ENCODE measurements at places on chromosomes 3 and 15.
A peak's percentile ranks its signal among the peaks of the same experiment; 100 is the strongest.

DNA sequence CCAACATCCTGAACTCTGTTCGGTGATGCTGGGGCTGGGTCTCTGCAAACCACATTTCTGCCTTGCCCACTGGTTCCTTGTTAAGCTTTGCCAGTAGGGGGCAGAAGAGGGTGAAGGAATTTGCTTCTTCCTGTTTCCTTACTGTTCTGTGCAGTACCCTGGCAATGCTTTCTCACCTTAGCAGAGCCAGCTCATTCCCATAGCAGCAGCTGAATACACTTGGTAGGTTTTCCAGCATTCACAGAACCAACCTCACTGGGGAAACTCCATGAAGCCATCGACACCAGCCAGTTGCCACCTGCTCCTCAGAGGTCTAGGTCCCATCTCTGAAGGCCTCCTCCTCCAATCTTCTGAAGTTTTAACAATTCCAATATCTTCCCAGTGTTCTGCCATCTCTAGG, 308.4 kb downstream of the PDCD6IP start:
- DNase-seq: peak; percentile 20

GRCh38 chr3:132352556-132353143, 35.4 kb downstream of the ACP3 start:
- peak; percentile 68 for DNase-seq

DNA sequence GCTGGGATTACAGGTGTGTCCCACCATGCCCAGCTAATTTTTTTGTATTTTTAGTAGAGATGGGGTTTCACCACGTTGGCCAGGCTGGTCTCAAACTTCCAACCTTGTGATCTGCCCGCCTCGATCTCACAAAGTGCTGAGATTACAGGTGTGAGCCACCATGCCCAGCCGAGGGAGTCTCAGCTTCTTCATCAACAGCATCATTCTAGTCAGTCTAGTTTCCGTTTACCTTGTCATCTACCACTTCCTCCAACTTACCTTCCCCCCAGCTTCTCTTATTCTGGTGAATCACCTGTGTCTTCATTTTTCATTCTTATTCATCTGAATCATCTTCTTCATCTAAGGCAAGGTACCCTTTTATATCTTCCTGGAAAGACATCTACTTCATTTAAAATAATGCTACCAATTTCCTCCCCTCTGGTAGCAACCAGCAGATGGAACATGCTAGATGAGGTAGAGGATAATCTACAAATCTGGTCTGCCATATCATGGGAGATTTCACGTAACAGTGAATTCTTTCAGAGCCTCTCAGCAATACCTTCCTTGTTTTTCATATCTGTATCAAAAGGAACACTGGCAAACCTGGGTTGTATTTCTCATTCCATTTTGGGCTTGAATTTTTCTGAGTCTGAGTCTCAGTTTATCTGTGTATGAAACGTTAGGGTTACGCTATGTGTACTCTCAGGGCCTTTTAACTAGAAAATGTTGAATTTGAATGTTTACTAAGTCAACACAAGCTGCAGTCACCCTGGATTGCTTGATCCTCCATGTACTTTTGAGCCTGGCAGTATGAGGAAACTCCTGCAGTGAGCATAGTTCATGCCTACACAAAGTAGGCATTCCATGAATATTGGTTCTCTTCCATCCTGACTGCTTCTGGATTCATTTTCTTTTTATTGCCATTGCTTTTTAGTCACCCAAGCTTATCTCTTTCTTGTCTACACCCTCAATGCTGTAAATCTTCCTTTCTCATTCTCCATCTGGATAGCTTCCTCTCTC, 16.8 kb downstream of the LPP start:
- DNase-seq: no peak

GRCh38 chr3:51966922-51967383, 301 bp downstream of the PCBP4 start:
- DNase-seq: no peak

DNA sequence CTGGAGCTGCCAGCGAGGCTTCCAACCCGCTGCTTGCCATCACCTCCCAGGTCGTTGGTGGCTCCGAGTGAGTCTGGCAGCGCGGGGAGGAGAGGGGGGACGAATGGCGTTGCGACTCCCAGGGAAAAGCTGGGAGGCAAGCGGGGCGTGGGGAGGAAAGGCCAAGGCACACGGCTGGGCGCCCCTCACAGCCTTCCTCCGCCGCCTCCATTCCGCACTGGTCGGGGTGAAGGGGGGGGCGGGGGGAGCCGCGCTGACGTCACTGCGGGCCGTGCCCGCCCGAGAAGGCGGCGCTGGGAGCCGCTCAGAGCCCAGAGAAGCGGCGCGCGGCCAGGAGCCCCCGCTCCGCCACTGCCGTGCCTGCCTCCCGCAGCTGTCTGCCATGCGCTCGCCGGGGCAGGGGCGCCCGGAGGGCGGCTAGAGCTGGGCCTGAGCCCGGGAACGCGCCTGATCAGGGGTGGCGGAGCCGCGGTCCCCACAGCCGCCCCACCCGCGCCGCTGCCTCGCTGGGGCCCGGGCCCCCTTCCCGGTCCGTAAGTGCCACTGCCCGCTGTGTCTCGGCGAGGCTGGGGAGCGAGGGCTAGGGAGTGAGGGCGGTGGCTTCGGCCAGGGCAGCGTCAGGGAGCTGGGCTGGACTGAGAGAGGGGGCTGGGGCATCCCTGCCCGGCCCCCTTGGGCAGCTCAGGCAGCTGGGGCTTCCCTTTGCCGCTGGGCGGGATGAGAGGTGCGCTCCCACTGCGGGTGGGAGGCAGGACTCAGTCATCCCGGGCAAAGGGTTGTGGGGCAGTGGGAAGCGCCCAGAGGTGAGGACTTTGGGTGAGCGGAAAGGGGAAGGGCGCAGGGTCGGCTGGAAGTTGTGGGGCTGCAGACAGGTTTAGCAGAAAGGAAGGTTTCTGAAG, 27.8 kb upstream of the POLG start:
- DNase-seq: no peak
